ENCODE measurements at places on chromosomes 2 and 18. TPM values are rescaled to one million over a fixed set of nuclear protein-coding genes. Genes with fewer than 3 reads are reported as not detected.

Gene GNLY
- not detected for total RNA-seq

Gene AQP12B
- not detected for total RNA-seq

Gene NT5DC4
- total RNA-seq: not detected

Gene CYP27C1
- total RNA-seq: 0.36 TPM

Gene DCDC2C
- total RNA-seq: not detected

Gene GALR1
- not detected for total RNA-seq

Gene OR6B2
- total RNA-seq: not detected

Gene LINC00305
- total RNA-seq: not detected

Gene CD207
- total RNA-seq: not detected

Gene DLGAP1
- total RNA-seq: 0.65 TPM

Gene ITPRIPL1
- total RNA-seq: not detected

Gene RMND5A
- 21.1 TPM for total RNA-seq

Gene PAIP2B
- 0.18 TPM for total RNA-seq

Gene TMEM247
- total RNA-seq: not detected

Gene ARHGAP15
- not detected for total RNA-seq
